A549 treated with CORT108297 at 1 μM for 4 hours (cell line): ENCODE measurements at places on chromosomes 11 and 22. TPM values are rescaled to one million over a fixed set of nuclear protein-coding genes. Genes with fewer than 3 reads are reported as not detected.

RIMBP3B gene
- 0.29 to 0.62 TPM (median 0.51 TPM) in 5 replicates for total RNA-seq

MYO7A gene
- 1.2 to 1.5 TPM (median 1.2 TPM) in 5 replicates for total RNA-seq

KCNK7 gene
- 0.29 to 1.0 TPM (median 0.76 TPM) in 4 of 5 replicates, not detected in the other for total RNA-seq

INTS4 gene
- total RNA-seq: 18.7 to 20.4 TPM (median 19.5 TPM) in 5 replicates

JHY gene
- 3.2 to 4.3 TPM (median 3.3 TPM) in 5 replicates for total RNA-seq

OR5J2 gene
- not detected in 5 replicates for total RNA-seq

CREB3L1 gene
- 4.4 to 5.8 TPM (median 5.4 TPM) in 5 replicates for total RNA-seq

FADS1 gene
- 111 to 153 TPM (median 134 TPM) in 5 replicates for total RNA-seq

SLC5A1 gene
- total RNA-seq: 0.09 to 0.17 TPM (median 0.14 TPM) in 3 of 5 replicates, not detected in the others

OSM gene
- total RNA-seq: 0.05 TPM in 1 of 5 replicates, not detected in the others

ZNHIT2 gene
- 13.2 to 25.1 TPM (median 24.8 TPM) in 5 replicates for total RNA-seq

TTLL1 gene
- 2.2 to 2.8 TPM (median 2.4 TPM) in 5 replicates for total RNA-seq

MB gene
- 6.7 to 8.9 TPM (median 7.7 TPM) in 5 replicates for total RNA-seq

TNNT3 gene
- not detected in 5 replicates for total RNA-seq

ZNF280B gene
- total RNA-seq: 1.3 to 1.6 TPM (median 1.5 TPM) in 5 replicates

MS4A4A gene
- total RNA-seq: not detected in 5 replicates

OR6A2 gene
- not detected in 5 replicates for total RNA-seq

SCT gene
- not detected in 5 replicates for total RNA-seq

DCDC1 gene
- total RNA-seq: 0.28 to 0.69 TPM (median 0.57 TPM) in 5 replicates

MYOD1 gene
- not detected in 5 replicates for total RNA-seq

SPTBN2 gene
- 9.4 to 11.7 TPM (median 10.1 TPM) in 5 replicates for total RNA-seq

GRM5 gene
- total RNA-seq: 0.01 TPM in 2 of 5 replicates, not detected in the others

TBC1D22A gene
- total RNA-seq: 8.3 to 10.5 TPM (median 10.2 TPM) in 5 replicates

DBX1 gene
- not detected in 5 replicates for total RNA-seq

SHISAL1 gene
- 5.4 to 6.7 TPM (median 6.1 TPM) in 5 replicates for total RNA-seq

UBQLNL gene
- 0.04 TPM in 1 of 5 replicates, not detected in the others for total RNA-seq

C11orf52 gene
- total RNA-seq: 0.11 TPM in 1 of 5 replicates, not detected in the others

SNX32 gene
- 0.06 to 0.27 TPM (median 0.08 TPM) in 3 of 5 replicates, not detected in the others for total RNA-seq

LYVE1 gene
- 0.08 to 0.28 TPM (median 0.13 TPM) in 5 replicates for total RNA-seq

APOL3 gene
- 0.07 to 0.10 TPM in 2 of 5 replicates, not detected in the others for total RNA-seq

SAA4 gene
- total RNA-seq: not detected in 5 replicates

PRR33 gene
- not detected in 5 replicates for total RNA-seq

SDHD gene
- 66.2 to 98.0 TPM (median 68.1 TPM) in 5 replicates for total RNA-seq

OR51B2 gene
- total RNA-seq: not detected in 5 replicates

C22orf31 gene
- total RNA-seq: not detected in 5 replicates

SF3B2 gene
- total RNA-seq: 166 to 184 TPM (median 170 TPM) in 5 replicates

KCNJ4 gene
- 0.06 to 0.22 TPM (median 0.13 TPM) in 5 replicates for total RNA-seq

MAP6 gene
- total RNA-seq: 1.5 to 1.9 TPM (median 1.7 TPM) in 5 replicates

BMAL1 gene
- 7.7 to 12.2 TPM (median 11.4 TPM) in 5 replicates for total RNA-seq

LIF gene
- total RNA-seq: 25.0 to 39.1 TPM (median 37.2 TPM) in 5 replicates

CSTF3 gene
- total RNA-seq: 24.9 to 30.1 TPM (median 26.1 TPM) in 5 replicates
